Stimulated activated CD8-positive, alpha-beta memory T cell treated with anti-CD3 and anti-CD28 coated beads, Interleukin-7, amount 100 ng/mL, for 1 hour (primary cell): ENCODE measurements at places on chromosomes 2 and 18.

DNA sequence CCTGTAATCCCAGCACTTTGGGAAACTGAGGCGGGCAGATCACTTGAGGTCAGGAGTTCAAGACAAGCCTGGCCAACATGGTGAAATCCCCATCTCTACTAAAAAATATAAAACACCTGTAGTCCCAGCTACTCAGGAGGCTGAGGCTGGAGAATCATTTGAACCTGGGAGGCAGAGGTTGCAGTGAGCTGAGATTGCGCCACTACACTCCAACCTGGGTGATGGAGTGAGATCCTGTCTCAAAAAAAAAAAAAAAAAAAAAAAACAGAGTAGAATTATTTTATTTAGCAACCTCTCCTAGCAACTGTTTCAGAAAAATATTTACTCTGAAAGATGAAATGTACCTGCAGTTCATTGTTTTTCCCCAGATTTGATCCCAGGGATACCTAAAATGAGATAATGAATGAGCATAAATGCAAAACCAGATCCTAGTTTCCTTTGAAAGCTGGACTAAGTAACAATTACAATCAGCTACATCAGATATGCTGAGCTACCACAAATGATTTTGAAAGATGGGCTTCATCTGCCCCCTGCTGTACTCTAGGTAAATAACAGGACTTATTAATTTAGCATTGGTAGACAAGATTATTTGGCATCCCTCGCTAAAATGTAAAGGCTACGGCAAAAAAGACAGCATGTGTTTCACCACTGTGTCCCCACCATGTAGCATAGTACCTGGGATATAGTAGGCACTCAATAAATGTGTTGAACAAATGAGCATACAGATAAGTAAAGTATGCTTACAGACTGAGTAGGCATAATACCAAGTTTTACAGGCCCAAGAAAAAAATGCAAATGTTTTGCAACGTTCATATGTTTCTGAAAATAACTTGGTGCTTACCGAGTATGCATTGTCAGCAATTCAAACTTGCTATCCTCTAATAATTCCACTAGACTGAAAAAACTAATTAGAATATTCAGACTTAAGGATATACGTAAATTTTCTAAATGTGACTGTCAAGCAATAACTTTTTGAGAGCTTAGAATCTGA is 102.5 kb downstream of the ATL2 start:
- no peak for DNase-seq

DNA sequence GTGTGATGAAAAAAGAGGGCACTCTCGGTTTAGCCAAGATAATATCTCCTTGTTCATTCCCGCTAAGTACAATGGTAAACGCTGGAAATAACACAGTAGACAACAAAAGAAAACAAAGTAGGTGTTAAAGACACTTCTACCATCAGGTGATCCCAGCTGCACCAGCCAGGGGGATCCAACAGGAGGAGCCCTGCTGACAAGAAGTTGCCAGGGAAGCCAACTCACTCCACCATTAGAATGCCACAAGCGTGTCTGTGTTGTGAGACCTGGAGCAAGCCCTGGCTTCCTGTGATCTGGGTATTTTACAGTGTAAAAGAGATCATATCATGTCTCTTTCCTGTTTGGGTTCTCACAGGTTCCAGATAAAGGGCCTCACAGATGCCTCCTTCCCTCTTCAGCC is 117.0 kb downstream of the GRB14 start:
- no peak for DNase-seq

DNA sequence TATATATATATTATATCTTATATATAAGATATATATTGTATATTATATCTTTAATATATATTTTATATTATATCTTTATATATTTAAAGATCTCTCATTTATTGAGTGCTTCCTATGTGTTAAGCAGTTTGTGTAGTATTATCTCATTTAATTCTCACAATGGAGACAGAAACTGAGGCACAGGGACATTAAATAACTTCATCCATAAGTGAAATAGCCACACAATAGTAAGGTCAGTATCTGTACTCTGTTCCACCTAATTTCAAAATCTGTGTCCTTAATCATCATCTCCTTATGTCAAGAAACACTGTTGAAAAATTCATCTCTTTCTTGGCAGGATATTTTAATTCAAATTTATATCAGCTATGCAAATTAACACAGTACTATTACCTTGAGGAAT is 52.8 kb upstream of the CD302 start:
- no peak for DNase-seq

DNA sequence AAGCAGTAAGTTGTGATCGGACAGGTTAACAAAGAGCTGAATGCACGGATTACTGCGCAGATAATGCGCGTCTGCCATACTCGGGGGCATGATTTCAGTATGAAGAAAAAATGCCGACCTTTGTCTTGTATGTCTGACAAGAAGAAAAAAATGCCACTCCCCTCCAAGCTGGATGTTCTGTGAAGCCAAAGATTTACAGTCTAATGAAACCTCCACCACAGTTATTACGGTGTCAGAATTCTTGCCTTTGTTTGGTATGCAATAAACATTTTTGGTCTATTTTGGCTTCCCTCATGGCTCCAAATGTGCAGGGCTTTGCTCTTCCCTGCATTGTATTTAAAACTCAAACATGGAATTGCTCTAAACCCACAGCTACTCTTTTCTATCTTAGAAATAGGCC is 72.2 kb upstream of the THUMPD2 start:
- no peak for DNase-seq

DNA sequence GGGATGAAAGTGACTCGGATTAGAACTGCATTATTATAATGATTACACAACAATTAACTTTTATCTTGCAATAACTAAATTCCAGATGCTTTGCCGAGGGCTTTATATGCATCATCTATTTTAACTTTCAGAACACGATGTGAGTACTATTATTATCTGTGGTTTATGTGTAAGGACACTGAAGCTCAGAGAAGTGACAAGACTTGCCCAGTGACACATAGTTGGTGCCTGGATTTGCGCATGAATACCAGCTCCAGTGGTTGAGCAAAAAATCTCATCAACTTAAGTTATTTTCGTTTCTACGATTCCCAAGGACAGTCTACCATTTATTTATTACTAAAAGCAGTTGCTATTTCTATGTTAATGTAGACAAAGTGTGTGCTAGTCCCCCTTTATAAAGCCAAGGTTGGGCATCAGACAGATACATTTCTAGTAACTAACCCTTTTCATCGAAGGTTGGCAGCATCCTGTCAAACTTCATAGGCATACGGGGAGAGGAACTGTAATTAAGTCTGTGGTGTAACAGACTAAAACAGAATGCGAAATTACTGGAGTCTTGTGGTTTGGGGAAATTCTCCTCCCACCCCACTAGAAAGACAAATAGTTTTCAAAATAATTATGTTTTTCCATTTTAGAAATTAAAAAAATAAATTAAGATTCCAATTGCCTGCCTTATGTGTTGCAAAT is 73.2 kb upstream of the BOD1L2 start:
- no peak for DNase-seq

DNA sequence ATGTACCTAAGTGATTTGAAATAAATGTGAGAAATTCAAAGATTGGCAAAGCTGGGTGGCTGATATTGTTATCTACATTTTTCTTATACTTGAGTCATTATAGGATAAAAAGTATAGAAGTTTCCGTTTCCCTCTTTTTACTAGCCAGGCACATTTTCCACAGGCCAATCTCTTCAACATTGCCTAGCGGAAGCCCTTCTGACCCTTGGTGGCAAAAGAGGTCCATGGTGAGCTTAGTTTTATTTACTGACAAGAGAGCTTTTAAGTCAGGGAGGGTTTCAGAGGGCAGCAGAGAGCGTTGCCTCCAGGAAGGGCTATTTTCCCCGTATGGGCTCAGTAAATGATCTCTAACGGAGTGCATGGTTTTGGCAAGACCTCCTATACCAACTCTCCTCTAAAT is 15.1 kb upstream of the RHOB start:
- DNase-seq: no peak

DNA sequence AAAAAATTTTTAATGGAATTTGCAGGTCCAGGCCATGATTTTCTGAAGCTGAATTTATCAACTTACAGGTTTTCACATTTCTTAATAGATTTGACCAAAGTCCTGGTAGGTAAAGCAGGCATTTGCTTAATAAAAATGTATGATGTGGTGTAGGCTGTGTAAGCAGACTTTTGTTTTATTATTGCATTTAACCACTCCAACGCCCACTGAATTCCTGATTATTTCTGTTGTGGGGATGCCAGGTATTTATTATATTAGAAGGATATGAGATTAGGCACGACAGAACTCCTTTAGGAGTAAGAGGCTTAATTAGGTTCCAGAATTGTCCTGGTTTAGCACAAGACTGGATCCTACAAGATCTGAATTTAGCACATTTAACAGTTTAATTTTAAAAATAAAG is 111.1 kb downstream of the ADCYAP1 start:
- no peak for DNase-seq

DNA sequence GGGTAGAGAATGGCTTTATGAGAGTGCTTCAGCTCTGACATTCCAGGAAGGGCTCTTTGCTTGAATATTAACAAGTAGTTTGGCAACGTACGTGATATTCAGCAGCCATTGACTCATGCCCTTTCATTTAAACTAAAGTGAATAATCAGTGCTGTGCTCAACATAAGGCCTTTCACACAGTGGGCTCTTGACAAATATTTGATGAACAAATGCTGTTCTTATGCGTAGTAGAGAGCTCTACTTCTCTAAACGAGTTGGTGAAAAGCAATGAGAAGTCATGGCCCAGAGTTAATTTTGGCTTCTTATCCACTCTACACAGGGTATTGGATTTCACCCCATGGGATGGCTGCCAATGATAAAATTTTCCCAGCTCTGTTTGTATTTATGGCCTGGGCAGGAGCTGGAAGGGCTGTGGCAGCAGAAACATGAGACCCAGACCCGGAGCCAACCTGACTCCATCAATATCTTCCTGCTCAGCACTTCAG is 338.9 kb downstream of the CCDC85A start:
- DNase-seq: no peak

- DNase-seq: no peak
Observed at GRCh38 chr18:29188760-29189159, 1011.8 kb upstream of the CDH2 start.

- DNase-seq: no peak
Observed at GRCh38 chr2:204645018-204645773, 99.9 kb downstream of the PARD3B start.
